Thymus (tissue), 14 donors: ENCODE measurements at places on chromosomes 2 and 18. TPM values are rescaled to one million over a fixed set of nuclear protein-coding genes. Genes with fewer than 3 reads are reported as not detected.
A peak's percentile ranks its signal among the peaks of the same experiment; 100 is the strongest.

- H3K36me3 ChIP-seq: no peaks in the 10 kb centered on the region
- no peaks in the 10 kb centered on the region for H3K4me1 ChIP-seq
- DNase-seq: no peak
- no peaks in the 10 kb centered on the region for H3K27me3 ChIP-seq
- no peak overlapping the region for H3K27ac ChIP-seq
- no peak overlapping the region for H3K4me3 ChIP-seq
These were observed 14.9 kb downstream of the TRMT61B start for GRCh38 chr2:28855193-28855592.

DNA sequence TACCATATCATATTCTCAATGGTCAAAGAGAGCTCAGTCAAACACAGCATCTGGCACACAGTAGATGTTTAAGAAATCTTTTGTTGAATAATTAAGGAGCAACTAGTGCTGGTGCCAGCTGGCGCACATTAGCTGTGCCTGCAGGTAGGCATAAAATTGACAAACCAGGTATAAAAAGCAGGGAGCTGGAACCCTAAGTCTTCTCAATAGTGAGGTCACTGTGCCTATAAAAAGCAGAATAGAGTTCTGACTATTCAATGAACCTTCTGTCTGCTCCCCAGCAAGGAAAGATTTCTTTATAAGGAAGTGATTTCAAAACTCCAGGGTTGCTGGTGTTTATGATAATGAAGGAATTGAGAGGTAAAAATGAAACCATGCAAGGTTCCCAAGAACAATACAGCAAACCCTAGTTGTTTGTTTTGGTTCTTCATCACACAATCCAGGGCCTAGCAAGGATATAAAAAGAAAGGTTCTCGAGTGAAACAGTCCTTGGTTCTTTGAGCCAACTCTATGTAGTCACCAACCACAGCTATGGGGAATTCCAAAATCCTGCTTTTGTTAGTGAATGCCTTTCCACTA lies 76.1 kb downstream of the THADA start:
- no peaks in the 10 kb centered on the region for H3K27me3 ChIP-seq
- no peak overlapping the region for H3K27ac ChIP-seq
- no peaks in the 10 kb centered on the region for H3K36me3 ChIP-seq
- DNase-seq: no peak

GRCh38 chr18:45802814-45803492 lies 22.5 kb upstream of the SIGLEC15 start:
- H3K4me1 ChIP-seq: no peaks in the 10 kb centered on the region
- H3K27me3 ChIP-seq: no peaks in the 10 kb centered on the region
- H3K27ac ChIP-seq: no peak overlapping the region

DNA sequence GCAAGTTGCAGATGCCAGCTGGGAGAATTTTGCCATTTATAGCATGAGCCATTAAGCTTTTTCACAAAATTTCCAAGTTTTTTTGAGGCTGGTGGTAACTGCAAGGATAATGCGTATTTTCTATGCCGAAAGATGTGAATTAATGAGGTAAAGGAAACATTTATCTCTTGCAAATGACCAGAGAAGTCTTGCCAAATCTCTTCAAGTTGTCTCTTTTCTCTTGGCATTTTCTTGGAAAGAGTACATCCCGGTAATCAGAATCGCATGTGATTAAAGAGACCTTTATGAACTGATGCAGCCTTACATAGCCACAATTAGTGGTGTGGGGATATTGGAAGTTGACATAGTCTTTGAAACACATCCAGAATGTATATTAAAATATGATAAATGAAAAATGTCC lies 136.5 kb upstream of the MMADHC start:
- DNase-seq: no peak
- H3K27ac ChIP-seq: no peak overlapping the region
- no peaks in the 10 kb centered on the region for H3K36me3 ChIP-seq
- H3K4me3 ChIP-seq: no peak overlapping the region
- H3K27me3 ChIP-seq: no peaks in the 10 kb centered on the region

- no peak for DNase-seq
- no peak overlapping the region for H3K27ac ChIP-seq
- no peak overlapping the region for H3K4me3 ChIP-seq
- H3K27me3 ChIP-seq: no peaks in the 10 kb centered on the region
- no peaks in the 10 kb centered on the region for H3K36me3 ChIP-seq
These were observed 14.3 kb upstream of the TMEM185B start for GRCh38 chr2:120237491-120237902.

GRCh38 chr2:224222291-224222690 lies 179.6 kb downstream of the FAM124B start:
- H3K27me3 ChIP-seq: no peaks in the 10 kb centered on the region
- H3K4me1 ChIP-seq: no peaks in the 10 kb centered on the region
- no peak for DNase-seq
- H3K4me3 ChIP-seq: no peak overlapping the region

- H3K4me1 ChIP-seq: no peaks in the 10 kb centered on the region
- H3K4me3 ChIP-seq: no peak overlapping the region
- H3K27ac ChIP-seq: no peak overlapping the region
These were observed 92.1 kb upstream of the PXDN start for GRCh38 chr2:1836321-1836860.

GRCh38 chr18:31646332-31647126 lies 37.9 kb downstream of the B4GALT6 start:
- H3K36me3 ChIP-seq: no peaks in the 10 kb centered on the region
- no peak overlapping the region for H3K4me3 ChIP-seq
- H3K27me3 ChIP-seq: no peaks in the 10 kb centered on the region
- peaks cover 8% of the 10 kb centered on the region for H3K4me1 ChIP-seq

GRCh38 chr2:38600921-38601455 lies 1.7 kb downstream of the HNRNPLL start:
- peaks cover 6% of the 10 kb centered on the region for H3K4me1 ChIP-seq
- H3K27me3 ChIP-seq: no peaks in the 10 kb centered on the region
- peak overlapping the region; percentile 89 for H3K27ac ChIP-seq
- DNase-seq: no peak
- no peaks in the 10 kb centered on the region for H3K36me3 ChIP-seq

DNA sequence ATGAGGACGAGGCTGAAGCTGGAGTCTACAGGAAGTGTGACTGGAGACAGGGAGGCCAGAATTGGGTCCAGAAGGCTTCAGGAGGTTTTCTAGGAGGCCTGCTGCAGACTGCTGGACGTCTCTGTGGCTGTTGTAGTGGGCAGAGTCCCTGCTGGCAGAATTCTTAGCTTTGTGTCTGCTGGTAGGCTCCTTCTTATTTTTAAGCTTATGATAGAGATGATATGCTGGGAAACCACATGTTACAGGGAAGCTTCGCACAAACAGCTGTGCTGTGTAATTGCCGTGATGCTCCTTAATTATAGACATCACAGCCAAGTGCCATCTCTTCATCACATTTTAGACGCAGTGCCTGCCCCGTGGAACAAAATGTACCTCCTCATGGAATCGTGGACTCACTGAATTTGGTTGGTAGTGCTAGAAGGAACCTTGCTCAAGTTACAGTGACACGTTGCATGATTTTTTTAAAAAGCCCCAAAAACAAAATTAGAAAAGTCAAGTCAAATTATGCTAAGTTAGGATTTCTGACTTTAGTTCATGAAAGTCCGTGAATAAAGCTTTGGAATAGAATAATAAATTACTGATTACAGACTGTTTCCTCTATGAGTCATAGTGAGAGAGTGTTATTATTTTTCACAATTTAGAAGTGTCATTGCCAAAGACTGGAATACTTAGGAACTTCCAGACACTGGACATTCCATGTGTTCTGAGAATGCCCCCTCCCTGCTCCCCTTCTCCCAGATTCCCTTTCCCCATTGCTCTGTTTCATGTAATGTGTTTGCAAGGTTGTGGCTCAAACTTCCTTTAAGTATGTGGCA lies 144.1 kb downstream of the FHOD3 start:
- H3K27me3 ChIP-seq: no peaks in the 10 kb centered on the region
- H3K36me3 ChIP-seq: no peaks in the 10 kb centered on the region
- H3K27ac ChIP-seq: no peak overlapping the region
- no peak for DNase-seq

- H3K4me1 ChIP-seq: no peaks in the 10 kb centered on the region
- no peak overlapping the region for H3K27ac ChIP-seq
- H3K27me3 ChIP-seq: no peaks in the 10 kb centered on the region
- no peaks in the 10 kb centered on the region for H3K36me3 ChIP-seq
- DNase-seq: no peak
These were observed 9.9 kb downstream of the KCNIP3 start for GRCh38 chr2:95307036-95307435.

DNA sequence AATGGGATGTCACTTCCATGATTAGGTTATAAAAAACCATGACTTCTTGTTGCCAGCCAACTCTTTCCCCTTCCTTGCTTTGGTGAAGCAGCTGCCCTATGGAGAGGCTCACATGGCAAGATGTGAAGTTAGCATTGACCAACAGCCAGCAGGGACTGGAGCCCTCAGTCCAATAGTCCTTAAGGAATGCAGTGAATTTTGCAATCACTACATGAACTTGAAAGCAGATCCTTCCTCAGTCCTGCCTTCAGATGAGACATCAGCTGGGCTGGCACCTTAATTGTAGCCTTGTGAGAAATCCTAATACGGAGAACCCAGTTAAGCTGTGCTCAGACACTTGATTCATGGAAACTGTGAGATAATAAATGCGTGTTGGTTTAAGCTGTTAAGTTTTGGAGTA lies 61.8 kb downstream of the ATP8B1 start:
- no peaks in the 10 kb centered on the region for H3K36me3 ChIP-seq
- H3K27me3 ChIP-seq: no peaks in the 10 kb centered on the region
- no peaks in the 10 kb centered on the region for H3K4me1 ChIP-seq
- no peak overlapping the region for H3K27ac ChIP-seq
- no peak for DNase-seq

- H3K4me1 ChIP-seq: no peaks in the 10 kb centered on the region
- H3K27me3 ChIP-seq: no peaks in the 10 kb centered on the region
- H3K27ac ChIP-seq: no peak overlapping the region
These were observed 15.7 kb upstream of the ACVR2A start for GRCh38 chr2:147829106-147829505.

- no peaks in the 10 kb centered on the region for H3K4me1 ChIP-seq
- no peaks in the 10 kb centered on the region for H3K27me3 ChIP-seq
- no peak overlapping the region for H3K4me3 ChIP-seq
- no peak for DNase-seq
- H3K36me3 ChIP-seq: no peaks in the 10 kb centered on the region
These were observed 170.0 kb downstream of the LTBP1 start for GRCh38 chr2:33116799-33117198.

DNA sequence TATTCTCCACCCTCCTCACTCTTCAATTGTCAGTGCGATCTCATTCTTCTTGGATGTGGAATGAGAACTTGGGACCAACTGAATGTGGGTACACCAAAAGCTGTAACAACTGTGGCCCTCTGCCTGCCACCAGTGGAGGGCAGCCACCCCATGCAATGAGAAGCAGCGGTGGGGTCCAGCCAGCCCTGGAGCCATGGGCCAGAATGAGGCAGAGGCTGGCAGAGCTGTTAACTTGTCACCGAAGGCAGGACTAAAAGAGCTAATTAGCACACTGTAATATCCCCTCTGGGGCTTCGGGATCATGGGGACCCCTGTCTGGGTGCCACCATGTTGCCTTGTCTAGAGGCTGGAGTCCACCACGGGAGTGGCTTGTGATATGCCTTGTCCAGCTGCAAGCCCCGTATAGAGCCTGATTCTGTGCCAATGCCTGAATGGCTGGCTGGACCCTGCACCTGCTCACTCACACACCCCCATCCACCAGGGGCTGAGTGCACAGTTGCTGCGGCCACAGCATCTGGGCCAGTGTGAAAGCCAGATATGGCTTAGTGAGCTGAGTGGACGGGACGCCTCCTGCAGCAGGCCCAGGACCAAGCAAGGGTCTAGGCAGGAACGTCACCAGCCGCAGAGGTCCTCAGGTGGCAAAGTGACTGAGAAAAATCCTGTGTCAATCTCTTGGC lies 680.5 kb downstream of the DSC3 start:
- H3K4me1 ChIP-seq: no peaks in the 10 kb centered on the region
- no peak overlapping the region for H3K27ac ChIP-seq
- no peaks in the 10 kb centered on the region for H3K27me3 ChIP-seq
- no peaks in the 10 kb centered on the region for H3K36me3 ChIP-seq

GRCh38 chr2:3405307-3405706 lies 25.8 kb downstream of the TRAPPC12 start:
- H3K4me1 ChIP-seq: no peaks in the 10 kb centered on the region
- no peak for DNase-seq
- no peak overlapping the region for H3K27ac ChIP-seq
- no peak overlapping the region for H3K4me3 ChIP-seq
- peaks cover 11% of the 10 kb centered on the region for H3K36me3 ChIP-seq

- H3K36me3 ChIP-seq: peaks cover 2% of the 10 kb centered on the region
- no peak overlapping the region for H3K27ac ChIP-seq
- H3K4me1 ChIP-seq: no peaks in the 10 kb centered on the region
- H3K27me3 ChIP-seq: no peaks in the 10 kb centered on the region
- no peak overlapping the region for H3K4me3 ChIP-seq
- no peak for DNase-seq
These were observed 89.3 kb downstream of the ARMC9 start for GRCh38 chr2:231287696-231288095.

Gene ZSWIM2
- total RNA-seq: not detected

Gene ZFP36L2
- 16.1 TPM for total RNA-seq

Gene RAPH1
- total RNA-seq: 2.4 TPM
